Thymus (tissue), 14 donors: ENCODE measurements at places on chromosomes 16 and 17. TPM values are rescaled to one million over a fixed set of nuclear protein-coding genes. Genes with fewer than 3 reads are reported as not detected.

GRCh38 chr17:82333279-82334171, at the start of gene SECTM1:
Gene SECTM1, minus strand, starts transcription at chr17:82333766. Its CDS starts 6,526 bp downstream, at chr17:82327240.
- DNase-seq: no peak

Gene TBC1D3H
- 11.9 TPM for polyA plus RNA-seq

DNA sequence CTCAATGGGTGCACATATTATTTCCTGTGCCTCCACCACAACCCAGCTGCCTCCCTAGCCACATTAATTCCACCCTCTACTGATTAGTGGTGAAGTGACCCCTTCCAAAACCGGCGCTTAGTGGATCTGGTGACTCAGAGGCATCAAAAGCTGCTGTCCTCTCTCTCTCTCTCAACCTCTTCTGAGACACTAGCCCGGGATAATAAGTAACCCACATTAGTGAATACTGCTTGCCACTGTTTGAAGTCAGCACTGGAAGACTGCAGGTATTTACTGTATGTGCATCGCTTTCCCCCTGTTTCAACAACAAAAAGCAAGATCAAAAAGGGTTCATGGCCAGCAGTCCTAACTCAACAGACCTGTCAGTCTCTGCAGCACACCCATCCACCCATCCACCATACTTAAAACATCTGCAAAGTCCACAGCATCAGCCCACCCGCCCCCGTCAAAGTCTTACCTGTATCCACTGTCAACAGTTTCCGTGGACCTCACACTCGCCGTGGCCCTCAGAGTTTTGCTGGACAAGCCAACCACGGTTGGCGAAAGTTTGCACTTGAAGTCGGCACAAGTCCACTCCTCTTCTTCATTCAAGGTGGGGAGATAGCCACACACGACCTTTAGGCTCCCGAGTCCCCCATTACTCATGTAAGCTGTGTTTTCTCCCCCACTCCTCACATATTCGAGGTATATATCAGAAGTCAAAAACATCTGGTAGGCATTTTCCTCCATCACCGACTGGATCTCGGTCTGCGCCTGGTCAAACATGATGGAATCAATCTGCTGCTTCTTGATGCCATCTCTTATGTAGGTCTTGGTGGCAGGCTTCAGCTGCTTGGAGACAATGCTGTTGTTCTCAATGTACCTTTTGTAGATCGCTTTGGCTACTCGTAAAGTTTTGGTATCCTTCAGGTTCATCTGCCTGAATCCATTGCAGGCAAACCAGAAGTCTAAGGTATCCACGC, 3.8 kb downstream of the AXIN2 start:
- no peak for DNase-seq

DNA sequence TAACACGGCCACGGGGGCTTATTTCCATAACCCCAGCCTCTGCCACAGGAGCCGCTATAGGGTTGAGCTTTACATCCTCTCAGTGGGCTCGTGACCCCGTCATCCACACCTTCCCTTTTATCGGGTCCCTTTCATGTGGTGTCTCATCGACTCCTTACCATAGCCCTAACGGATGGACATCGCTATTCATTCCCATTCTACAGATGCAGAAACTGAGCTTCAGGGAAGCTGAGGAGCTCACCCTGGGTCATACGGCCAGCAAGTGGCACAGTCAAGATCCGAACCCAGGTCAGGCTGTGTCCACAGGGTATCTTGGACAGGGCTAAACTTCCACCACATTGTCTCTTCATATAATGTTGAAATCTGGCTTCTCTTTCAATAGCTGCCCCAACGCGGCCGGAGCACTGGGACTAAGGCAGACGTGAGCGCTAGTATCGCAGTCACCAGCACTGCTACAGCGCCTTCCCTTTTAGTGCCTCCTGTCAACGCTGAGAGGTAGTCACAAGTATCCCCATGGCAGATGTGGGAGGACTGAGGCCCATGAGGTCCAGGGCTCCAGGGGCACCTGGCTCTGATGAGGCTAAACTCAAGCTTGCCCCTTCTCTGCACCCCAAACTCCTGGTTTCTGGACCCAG, 50.8 kb downstream of the SOCS1 start:
- DNase-seq: no peak

- no peak for DNase-seq
Observed at GRCh38 chr17:34384822-34385605, 22.0 kb upstream of the CCL1 start.

GRCh38 chr17:66676421-66676820, 158.5 kb upstream of the CACNG5 start:
- DNase-seq: no peak

- DNase-seq: no peak
Observed at GRCh38 chr16:68446681-68447652, 1.3 kb downstream of the SMPD3 start.

DNA sequence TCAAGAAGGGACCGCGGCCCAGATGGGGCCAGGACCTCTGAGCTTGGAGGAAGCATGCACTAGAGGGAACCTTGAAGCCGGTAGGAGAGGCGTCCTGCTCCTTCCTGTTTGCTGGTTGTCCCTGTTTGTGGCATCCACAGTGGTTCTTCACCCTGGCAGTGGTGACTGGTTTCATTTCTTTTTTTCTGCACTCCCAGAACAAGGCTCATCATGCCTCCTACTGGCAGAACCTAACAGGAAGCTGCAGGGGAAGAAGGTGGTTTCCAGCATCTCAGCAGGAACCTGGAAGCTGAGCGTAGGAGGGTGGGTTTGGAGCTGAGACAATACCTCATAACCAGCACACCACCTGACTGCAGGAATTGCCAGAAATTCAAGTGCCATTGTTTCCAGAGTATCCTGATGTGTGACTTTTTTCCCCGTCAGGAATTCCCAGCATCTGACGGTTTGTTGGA, 5.8 kb downstream of the TMEM231 start:
- DNase-seq: no peak

- DNase-seq: no peak
Observed at GRCh38 chr16:12584488-12585233, 219.0 kb downstream of the CPPED1 start.

Gene KCNJ2
- 3.1 TPM for polyA plus RNA-seq

Gene FOXN1
- polyA plus RNA-seq: 6.5 TPM

Gene CBFA2T3
- polyA plus RNA-seq: 19.1 TPM

Gene RAMP2
- polyA plus RNA-seq: 22.1 TPM

- DNase-seq: no peak
Observed at GRCh38 chr17:14211246-14211645, 25.4 kb downstream of the CDRT15 start.

- DNase-seq: no peak
Observed at GRCh38 chr16:83794860-83795554, 12.8 kb upstream of the HSBP1 start.

DNA sequence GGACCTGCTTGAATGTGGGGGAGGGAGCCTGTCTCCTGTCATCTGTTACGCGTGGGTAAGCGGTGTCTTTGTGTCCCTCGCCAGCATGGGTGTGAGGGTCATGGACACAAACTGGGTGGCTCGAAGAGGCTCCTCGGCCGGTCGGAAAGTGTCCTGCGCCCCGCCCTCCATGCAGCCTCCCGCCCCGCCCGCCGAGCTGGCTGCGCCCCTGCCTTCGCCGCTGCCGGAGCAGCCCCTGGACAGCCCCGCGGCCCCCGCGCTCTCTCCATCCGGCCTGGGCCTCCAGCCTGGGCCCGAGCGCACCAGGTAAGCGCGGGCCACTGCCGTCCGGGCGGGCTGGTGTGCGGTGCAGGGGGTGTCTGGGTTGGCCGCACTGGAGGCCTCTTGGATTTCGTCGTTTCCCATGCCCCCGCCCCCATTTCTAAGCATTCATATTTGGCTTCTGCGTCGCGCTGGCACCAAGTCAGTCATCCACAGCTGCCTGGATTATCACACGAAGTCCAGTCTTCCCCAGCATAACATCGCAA, 43.8 kb downstream of the ELAC2 start:
- DNase-seq: no peak

Gene ST6GALNAC1
- polyA plus RNA-seq: 1.6 TPM

Gene DNAI2
- 0.78 TPM for polyA plus RNA-seq

GRCh38 chr16:31001507-31002249, 8.8 kb downstream of the STX1B start:
- DNase-seq: no peak
